Activated naive CD8-positive, alpha-beta T cell treated with anti-CD3 and anti-CD28 coated beads, Interleukin-2, amount 50 U/mL, for 24 hours (primary cell): ENCODE measurements at places on chromosomes 2 and 18.

DNA sequence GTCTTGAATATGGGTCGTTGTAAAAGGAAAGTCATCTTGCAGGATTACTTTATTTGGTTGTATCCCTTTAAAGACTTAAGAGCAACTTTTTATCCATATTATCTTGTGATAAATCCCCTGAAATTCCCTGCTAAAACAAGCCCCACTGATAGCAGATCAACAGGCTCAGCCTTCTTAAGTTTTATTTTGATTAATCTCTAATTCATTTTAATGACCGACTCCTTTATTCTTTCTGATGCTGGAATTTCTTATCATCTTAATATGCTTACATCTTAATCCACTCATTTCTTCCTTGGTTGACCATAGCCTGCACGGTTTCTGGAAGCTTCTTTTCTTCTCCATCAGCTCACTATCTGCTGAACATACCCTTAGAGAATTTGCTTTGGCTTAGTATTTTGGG, 188.5 kb upstream of the CCDC68 start:
- no peak for DNase-seq

- no peak for DNase-seq
Measured at GRCh38 chr2:29052807-29053206, 21.5 kb downstream of the PCARE start.

DNA sequence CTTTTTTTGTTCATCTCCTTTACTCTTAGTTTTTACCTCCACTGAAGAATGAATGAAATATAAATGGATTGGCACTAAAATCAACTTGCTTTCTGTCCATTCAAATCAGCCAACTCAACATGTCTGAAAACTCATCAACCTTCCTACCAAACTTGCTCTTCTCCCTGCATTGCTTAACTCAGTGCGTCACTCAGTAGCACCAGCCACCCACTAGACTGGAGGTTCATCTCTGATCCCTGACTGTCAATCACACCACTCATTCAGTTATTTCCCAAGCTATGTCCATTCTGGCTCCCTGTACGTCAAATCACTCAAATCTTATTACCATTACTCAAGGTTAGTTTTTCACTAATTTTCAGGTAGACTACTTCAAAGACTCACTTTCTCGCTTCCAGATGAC, 75.2 kb upstream of the RBMS1 start:
- no peak for DNase-seq

DNA sequence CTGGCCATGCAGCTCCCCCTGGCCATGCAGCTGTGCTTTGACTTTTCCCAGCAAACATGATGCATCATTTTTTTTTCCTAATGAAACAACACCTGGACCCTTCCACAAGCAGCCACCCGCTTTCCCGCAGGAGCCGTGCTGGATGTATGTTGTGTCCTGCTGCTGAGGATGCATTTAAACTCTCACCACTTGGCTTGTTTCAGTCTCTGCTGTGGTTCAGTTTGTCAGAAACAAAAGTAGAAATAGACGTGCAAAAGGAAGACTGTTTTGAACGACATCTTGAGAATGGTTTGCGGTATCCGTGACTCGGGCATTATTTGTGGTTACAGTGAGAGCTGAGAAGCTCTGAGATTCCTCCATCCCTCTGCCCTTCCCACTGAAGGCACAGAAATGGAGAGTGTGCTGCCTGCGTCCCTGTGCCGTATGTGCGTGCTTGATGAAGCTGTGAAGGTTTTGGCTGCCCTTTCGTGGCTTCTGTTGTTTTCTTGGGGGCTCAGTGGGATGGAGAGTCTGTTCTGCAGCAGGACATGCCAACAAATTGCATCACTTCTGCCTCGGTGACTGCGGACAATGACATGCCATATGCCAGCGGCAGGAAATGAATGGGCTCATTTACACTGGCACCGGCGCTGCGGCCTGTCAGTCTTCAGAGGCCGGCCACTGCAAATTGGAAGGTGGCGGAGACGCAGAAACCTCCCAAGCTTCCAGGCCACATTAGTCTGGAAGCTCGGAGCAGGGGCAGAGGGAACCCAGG, 417.7 kb upstream of the SALL3 start:
- DNase-seq: no peak

GRCh38 chr2:64574871-64575270, 50.7 kb downstream of the AFTPH start:
- DNase-seq: no peak

DNA sequence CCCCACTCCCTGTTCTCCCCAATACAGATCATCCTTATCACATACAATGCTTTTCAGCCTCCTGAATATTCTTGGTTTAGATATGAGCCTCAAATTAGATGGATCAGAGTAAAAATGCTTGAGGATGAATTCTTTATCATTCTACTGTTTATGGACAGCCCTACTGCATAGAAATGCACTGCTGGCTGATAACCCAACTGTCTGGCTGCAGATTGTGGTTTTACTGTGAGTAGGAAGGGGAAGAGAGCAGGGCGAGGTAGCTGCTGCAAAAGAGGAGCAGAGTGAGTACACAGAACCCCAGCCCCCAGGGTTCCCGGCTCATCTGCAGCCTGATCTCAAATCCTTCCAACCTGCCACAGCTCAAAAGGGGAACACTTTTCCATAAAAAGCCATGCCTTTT, 29.4 kb upstream of the NCOA1 start:
- no peak for DNase-seq

- DNase-seq: no peak
Measured at GRCh38 chr2:208222351-208222750, 32.5 kb downstream of the IDH1 start.

DNA sequence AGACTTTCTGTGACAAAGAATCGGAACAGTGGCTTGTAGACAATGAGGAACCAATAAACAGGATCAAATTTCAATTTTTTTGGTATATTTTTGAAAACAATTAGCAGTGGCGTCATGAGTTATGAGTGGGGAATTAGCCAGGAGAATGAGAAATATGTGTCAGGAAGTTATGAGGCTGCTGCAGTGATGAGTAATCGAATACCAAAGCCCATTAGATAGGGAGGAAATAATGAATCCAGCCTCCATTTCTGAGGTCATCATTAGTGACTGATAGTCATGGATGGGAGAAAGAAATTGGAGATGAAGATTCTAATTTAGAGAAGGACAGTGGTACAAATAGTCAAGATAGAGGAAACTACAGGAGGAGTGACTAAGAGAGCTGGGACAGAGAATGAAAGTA, 673.1 kb upstream of the VRK2 start:
- DNase-seq: no peak

DNA sequence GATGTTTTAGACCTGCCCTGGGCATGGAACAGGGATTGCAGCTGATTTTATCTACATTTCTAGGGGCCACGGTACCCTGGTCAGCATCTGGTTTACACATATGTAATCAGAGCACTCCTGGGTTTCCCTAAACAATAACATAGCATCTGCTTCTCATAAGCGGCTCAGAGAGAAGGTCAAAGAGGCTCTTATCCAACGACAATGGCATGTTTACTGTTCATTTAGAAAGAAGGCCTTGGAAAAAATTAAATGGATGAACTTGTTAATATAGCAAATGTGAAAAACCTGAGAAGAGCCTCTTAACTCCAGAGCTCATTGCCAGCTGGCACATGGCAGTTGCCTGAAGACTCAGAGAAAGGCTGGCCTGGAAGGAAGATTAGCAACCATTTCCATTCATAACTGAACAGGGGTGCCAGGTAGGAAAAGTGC, 202.8 kb upstream of the THUMPD2 start:
- no peak for DNase-seq

GRCh38 chr2:237254369-237254861, 159.5 kb downstream of the COL6A3 start:
- no peak for DNase-seq

DNA sequence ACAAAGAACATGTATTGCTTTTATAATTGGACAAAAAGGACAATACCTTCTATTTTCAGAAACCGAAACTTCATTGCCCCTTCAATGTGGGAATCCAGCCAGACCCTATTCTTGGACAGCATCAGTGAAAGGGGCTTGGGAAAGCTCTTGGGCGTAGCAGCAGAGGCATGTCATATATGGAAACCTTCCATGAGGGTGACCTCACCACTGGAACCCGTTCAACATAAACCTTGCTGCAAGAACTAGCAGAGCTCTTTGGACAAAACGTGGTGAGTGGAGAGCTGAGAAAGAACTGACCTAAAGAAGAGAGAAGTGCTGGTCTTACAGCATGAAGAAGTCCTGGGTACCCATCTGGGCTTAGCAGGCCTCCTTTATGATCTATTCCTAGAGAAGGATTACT, 22.7 kb upstream of the ACTG2 start:
- DNase-seq: no peak

- DNase-seq: no peak
Measured at GRCh38 chr2:52144590-52144989, 1112.7 kb upstream of the NRXN1 start.

GRCh38 chr2:102048465-102048864, 56.7 kb downstream of the IL1R2 start:
- DNase-seq: no peak

- no peak for DNase-seq
Measured at GRCh38 chr2:109269706-109270504, 140.9 kb downstream of the SH3RF3 start.

GRCh38 chr2:57450170-57450569, 596.4 kb upstream of the VRK2 start:
- no peak for DNase-seq

DNA sequence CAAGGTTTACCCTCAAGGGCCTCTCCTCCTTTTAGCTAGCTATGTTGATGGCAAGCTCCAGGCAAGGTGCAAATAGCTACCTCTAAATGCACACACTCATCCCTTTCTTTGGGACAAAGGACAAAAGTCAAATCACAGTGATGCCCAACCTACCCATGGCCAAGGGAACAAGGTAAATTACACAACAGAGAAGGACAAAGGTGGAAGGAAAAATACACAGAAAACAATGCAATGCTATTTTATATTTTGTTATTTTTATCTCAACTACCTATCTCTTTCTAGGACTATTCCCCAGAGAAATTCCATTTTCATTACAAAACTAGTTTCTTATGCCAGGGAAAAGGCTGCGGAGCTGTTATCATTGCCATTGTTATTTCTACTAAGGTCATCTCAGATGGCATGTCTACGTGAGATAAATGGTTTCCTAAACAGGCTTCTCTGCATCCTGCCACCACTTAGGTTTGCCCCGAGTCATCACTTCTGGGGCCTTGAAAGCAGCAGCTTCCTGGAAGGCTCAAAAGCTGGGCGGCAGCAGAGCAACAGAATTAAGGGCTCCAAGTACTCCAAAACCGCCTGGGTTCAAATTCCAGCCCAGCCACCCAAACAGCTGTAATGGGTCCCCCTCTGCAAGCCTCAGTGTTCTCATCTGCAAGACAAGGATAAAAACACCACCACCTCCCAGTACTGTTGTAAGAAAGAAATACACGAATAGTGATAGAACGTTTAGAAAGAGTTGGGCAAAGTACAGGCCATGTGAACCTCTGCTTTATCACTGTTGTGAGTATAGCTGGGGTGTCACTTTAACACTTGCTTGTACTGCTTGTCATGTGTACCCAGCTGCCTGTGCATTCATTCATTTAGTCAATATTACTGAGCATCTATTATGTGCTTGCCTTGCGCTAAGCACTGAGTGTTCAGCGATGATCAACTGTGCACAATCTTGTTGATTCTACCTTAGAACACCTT, 20.9 kb downstream of the BCL2 start:
- DNase-seq: no peak

GRCh38 chr18:48937869-48938750, 12.7 kb downstream of the SMAD7 start:
- DNase-seq: no peak

- no peak for DNase-seq
Measured at GRCh38 chr2:160566717-160567116, 73.1 kb upstream of the RBMS1 start.

DNA sequence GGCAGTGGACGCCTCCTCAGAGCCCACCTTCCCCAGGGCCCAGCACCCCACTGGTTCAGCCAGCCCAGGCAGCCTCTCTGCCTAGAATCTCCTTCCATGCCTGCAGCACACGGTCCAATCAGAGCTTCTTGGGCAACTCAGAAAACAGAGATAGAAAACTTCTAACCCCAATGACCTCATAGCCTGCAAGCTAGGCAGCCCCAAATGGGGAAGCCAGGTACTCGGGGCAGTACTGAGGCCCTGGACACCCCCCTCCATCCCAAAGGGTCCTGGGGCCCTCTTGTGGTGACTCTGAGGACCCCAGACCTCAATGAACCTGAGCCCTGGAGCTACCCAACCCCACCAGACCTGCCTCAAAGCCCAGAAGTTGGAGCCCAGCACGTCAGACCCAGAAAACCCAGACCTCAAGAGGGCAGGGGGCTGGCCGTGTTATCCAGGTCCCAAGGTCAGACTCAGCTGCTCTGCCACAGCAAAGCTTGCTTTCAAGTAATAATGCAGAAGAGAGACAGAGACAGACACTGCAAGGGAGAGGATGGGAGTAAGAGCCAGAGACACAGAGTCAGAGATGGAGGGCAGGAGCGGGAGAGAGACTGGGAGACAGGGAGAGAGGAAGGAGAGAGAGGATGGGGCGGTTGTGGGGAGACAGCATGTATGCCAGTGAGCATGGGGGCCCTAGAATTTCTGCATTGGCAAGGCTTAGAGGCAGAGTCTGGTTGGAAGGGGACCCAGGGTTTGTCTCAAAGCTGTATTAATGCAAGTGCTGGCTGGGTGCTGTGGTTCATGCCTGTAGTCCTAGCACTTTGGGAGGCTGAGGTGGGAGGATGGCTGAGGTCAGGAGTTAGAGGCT, 28.2 kb downstream of the SERTAD2 start:
- no peak for DNase-seq
